ENCODE measurements at places on chromosomes 7 and 10.
A peak's percentile ranks its signal among the peaks of the same experiment; 100 is the strongest.

- DNase-seq: no peak
These were observed 685.3 kb upstream of the GALNT17 start for GRCh38 chr7:70446448-70447143.

DNA sequence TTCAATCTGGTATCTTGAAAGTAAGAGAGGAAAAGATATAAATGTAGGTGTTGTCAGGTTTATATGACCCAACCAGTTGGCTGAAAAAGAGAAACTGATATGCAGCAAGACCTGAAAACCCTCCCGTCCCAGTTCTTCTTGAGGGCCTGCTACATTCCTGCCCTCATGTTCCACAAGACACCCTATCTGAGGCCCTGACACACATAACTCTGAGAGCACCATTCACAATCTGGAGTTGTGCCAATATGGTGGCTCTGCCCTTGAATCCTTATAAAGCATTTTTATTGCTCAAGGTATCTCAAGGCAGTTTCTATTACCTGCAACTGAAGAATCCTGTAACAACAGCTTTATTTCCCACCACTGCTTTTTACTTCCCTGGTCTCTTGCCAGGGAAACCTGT, 17.0 kb downstream of the XPNPEP1 start:
- DNase-seq: no peak

DNA sequence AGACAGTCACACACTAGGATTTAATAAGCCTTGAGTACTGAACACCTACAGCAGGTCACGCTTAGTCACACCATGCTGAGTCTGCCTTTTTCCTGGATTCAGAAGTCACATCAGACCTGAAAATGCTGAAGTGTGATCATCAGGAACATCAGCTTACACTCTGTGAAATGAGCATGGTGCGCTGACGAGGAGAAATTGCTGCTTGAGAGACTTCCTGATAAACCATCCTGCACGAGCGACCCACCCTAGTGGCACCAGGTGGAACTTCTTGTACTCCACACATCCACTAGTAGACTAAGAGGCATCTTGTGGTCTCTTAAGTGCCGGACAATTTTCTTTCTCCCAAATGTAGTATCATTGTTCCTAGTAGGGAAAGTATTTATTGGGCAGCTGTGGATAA, 51.8 kb upstream of the MRLN start:
- peak; percentile 69 for DNase-seq

GRCh38 chr7:134046594-134047128, 80.5 kb upstream of the LRGUK start:
- peak; percentile 14 for DNase-seq

DNA sequence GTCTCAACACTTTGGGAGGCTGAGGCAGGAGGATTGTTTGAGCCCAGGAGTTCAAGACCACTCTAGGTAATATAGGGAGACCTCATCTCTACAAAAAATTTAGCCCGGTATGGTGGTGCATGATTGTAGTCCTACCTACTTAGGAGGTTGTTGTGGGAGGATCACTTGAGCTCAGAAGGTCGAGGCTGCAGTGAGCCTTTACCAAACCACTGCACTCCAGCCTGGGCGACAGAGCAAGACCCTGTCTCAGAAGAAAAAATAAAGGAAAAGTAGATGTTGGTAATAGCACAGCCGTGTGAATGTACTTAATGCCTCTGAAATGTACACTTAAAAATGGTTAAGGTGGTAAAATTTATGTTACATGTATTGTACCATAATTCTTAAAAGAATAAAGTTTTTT, 25.3 kb downstream of the TIMM23 start:
- DNase-seq: no peak

DNA sequence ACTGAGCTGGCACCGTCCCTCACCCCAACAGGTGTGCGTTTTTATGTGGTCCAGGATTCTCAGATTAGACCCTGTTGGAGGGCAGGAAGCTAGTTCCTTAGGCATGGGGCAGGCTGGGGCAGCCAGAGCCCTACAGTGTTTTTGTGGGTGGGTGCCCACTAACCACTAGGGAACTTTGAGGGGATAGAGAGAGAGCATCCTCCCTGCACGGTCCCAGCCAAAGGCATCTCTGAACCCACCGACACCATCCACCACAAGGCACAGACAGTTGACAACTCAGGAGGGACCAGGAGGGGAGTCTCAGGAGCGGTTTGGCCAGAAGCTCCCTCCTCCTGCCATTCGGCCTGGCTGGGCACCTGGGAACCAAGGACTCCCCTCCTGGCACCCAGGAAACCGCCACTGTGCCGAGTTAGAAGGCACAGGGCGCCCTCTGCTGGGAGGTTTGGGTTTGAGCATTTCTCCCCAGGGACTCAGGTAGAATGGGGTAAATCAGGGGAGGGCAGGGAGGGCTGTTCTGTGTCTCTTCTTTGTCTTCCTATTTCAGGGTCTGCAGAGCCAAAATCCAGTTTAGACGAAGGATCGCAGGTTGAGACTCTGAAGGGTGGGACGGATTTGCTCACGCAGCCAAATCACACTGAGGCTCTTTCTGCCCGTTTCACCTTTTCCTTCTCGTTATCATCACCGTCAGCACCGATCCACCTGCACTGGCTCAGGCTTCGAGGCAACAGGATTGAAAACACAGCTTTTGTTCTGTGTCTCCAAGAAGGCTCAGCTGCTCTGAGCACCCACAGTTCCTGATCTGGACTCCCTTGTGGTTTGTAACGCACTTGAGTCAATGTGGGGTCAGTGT, 84.8 kb upstream of the COL13A1 start:
- DNase-seq: peak; percentile 84

- no peak for DNase-seq
These were observed 18.2 kb downstream of the CYP17A1 start for GRCh38 chr10:102819054-102819453.

DNA sequence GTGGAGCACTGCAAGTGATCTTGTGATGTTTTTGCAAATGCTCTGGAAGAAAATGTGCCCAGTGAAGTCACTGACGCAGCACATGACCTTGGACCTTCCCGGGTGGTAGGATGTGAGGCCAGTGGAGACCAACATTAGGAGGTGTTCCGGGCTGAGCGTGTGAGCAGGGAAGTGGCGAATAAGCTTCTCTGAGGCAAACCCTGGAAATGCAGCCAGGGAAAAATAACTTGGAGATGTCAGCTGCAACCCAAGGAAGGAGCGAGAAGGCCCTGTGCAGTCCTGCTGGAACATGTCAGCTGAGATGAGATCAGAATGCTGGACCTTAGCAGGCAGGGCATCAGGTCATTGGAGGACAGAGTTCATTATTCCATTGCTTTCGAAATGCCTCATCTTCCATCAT, 18.6 kb upstream of the SDK1 start:
- DNase-seq: no peak

GRCh38 chr7:36784991-36785940, 61.0 kb upstream of the AOAH start:
- no peak for DNase-seq

GRCh38 chr7:152006336-152006735, 19.1 kb upstream of the GALNT11 start:
- no peak for DNase-seq

DNA sequence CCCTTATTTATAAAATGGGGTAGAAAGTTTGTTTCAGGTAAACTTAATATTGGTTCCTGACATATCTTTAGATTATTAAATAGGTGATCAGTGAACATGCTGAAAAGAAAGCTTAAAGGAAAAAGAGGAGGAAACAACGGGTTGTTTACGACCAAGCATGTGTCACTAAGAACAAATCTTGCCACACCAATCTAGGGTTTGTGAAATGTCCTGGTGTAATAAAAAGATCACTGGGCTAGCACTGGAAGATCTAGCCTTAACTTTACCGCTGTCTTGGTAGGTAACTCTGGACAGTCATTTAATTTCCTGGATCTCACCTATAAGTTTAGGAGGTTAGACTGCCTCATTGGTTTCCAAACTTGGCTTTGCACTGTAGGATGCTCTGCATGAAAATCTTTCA, 19.0 kb downstream of the VPS26A start:
- DNase-seq: no peak

- DNase-seq: no peak
These were observed 62.3 kb upstream of the POM121L12 start for GRCh38 chr7:52973126-52973525.

DNA sequence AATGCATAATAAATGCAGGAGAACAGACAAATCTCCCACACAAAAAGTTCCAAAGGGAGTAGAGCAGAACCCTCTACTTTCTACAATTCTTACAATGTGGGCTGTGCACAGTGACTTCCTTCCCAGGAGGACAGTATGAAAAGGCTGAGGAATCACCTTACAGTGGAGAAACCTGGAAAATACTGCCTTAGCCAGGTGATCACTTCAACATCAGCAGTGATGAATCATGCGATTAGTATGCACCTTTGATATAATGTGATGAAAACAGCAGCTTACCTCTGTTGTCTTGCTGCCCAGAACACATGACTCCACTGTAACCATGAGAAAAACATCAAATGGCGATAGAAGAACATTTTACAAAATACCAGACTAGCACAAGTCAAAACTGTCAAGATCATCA, 329.7 kb upstream of the POM121L12 start:
- DNase-seq: no peak

DNA sequence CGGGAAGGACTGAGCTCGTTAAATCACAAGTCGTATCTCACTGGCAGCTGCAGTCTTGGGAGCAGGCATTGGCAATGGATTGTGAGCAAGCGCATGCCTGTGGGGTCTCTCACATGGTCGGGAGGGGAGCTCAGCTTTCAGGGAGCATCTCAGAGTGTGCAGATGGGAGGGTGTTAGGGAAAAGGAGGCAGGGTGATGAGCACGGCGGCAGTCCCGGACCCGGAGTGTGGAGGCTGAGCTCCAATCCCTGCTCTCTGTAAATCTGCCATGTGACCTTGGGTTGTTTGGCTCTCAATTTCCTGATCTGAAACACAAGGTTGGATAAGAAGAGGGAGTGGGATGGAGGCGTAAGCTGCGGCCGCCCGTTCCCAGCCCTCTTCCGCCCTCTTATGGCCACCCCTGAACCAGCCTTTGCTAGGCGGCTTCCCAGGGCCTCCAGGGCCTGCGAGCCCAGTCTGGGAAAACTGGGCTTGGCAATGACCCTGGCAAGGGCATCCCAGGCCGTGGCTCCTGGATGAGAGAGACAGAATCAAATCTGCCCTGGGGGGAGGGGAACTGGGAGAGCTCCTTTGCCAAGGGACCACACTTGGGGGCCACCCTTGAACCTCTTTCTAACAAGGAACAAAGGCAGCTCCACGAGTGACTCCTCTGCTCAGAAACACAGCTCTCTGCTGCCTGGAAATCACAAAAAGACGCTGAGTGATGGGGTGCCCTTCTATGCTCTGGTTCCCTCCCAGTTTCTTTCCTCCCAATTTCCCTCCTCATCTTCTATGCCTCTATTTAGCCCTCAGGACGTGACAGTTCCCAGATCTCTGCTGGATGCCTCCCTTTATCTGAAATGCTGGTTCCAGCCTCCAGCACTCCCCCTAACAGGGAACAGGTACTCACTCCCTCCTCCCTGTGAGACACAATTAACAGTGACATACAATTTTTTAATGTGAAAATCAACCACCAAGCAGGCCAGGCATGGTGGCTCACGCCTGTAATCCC, 41.7 kb upstream of the LOXL4 start:
- DNase-seq: peak; percentile 81

DNA sequence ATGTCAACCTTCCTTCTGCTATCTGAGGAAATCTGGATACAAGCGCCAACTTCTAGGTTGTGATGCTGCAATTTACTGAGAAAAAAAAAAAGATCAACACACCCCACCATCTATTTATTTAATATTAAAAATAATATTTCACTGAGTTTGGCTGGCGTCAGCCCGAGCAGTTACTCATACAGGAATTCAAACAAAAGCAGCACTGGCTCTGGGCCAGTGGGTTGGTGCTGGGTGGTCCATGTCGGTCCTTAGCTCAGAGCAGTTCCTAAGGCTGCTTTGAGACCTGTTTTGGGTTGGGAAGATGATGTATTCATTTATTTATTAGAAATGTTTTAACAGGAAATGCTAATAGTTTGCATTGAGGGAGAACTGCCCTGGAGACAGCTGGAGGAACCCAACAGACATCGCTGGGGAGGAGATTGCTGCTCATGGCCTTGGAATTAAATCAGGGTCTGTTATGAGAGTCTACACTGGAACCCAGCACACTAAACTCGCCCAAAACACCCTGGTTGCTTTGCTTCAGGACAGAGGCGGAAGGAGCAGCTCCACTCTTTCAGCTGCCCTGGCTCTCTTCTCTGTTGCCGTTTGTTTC, 36.3 kb upstream of the GOT1 start:
- no peak for DNase-seq

DNA sequence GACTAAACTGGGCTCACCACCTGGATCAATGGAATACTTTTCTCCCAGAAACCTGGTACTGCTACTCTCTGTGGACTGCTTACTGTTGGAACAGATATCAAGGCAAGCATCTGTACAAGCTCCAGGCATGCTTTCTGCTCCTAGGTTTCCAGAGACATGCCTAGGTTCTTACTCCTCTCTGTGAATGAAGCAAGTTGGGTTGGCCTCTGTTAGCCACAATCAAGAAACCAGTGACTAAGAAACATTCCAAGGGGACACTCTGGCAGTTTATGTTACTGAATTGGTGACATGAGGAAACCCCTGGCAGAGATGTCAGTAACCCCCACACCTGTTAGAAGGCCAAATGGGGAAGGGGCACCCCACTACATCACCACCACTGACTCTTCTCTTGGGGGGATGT, 121.9 kb downstream of the GFRA1 start:
- no peak for DNase-seq

DNA sequence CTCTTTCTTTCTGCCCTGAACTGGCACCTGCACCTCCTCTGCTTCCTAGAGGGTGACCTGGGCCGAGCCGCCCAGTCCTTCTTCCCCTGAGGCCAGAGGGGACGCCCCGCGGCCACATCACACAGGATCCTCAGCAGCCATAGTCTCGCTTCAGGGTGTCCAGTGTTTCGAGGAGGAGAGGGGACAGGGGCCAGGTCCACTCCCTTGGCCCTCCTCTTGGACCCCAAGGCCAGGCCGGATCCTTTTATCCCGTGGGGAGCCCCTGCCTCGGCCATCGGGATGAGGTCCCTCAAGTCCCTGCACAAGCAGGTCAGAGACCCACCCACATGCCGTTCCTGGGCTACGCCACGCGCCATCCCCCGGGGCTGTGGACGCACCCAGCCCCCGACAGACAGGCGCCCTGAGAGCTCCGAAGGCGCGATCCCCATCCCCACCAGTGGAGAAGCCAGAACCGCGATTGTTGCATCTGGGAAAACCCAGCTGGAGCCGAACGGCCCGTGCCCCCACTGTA, 3.6 kb downstream of the BHLHA15 start:
- DNase-seq: no peak

GRCh38 chr7:157975401-157976372, 611.9 kb downstream of the PTPRN2 start:
- no peak for DNase-seq

- DNase-seq: no peak
These were observed 78.3 kb downstream of the LRRC17 start for GRCh38 chr7:102991077-102991539.

- no peak for DNase-seq
These were observed at the start of gene GIMAP6 for GRCh38 chr7:150631866-150632864. Gene GIMAP6 (minus strand): TSS chr7:150632385. CDS start chr7:150630142, 2,243 bp downstream.
